ENCODE measurements at places on chromosomes 5 and 9. TPM values are rescaled to one million over a fixed set of nuclear protein-coding genes. Genes with fewer than 3 reads are reported as not detected.

GRCh38 chr5:138344887-138345622, 7.0 kb downstream of the FAM53C start:
- DNase-seq, result no peak

GRCh38 chr5:101678481-101679193, 617.4 kb downstream of the SLCO4C1 start:
- peak; percentile 59 for DNase-seq

GRCh38 chr9:134944351-134944802, 26.7 kb upstream of the FCN1 start:
- DNase-seq, result no peak

DNA sequence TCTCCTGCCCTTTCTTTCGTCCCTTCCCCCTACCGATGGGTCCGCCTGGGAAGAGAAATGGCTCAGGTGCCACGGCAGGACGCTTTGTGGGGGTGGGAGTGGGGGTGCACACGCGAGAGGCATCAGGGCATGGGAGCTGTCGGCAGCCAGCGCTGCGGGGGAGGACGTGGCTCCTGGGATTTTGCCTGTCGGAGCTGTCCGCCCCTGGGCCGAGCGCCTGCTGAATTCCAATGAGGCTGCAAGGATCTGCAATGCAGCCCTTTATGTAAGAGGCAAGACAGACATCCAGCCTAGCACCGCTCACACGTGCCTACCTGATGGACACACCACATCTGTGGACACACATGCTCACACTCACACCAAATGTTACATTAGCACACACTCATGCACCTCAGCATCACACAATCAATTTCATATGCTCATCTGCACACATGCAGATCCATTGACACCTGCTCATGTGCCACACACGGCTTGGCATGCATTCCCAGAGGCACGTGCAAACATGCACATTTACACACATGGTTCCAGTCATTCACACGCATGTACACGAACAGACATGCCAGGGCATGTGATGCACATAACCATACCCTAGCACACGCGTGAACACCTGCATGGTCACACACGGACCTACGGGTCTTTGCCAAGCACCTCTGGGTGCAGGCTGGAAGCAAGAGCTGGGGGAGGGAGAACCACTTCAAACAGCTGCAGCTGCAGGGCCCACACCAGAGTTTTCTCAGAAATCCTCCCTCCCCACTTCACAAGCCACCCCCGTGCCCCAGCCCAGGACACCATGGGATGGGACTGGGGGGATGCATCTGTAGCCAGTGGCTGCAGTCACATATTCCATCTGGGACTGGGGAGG, 1.4 kb downstream of the GRIN1 start:
- DNase-seq, result no peak

DNA sequence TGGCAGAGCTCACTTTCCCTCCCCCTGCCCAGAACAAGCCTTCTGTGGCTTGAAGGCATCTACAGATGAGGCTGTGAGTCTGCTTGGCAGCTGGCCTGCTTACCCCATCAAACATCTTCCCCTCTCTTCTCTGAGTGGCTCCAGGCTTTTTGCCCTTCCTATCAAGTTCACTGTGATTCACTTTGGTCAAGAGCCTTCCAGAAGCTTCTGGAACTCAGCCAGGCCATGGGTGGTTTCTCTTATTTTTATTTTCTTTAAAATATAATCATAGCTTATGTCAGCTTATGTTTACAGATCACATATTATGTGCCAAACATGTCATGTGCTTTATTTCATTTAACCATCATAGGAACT, 267.0 kb downstream of the SEC61B start:
- no peak for DNase-seq

DNA sequence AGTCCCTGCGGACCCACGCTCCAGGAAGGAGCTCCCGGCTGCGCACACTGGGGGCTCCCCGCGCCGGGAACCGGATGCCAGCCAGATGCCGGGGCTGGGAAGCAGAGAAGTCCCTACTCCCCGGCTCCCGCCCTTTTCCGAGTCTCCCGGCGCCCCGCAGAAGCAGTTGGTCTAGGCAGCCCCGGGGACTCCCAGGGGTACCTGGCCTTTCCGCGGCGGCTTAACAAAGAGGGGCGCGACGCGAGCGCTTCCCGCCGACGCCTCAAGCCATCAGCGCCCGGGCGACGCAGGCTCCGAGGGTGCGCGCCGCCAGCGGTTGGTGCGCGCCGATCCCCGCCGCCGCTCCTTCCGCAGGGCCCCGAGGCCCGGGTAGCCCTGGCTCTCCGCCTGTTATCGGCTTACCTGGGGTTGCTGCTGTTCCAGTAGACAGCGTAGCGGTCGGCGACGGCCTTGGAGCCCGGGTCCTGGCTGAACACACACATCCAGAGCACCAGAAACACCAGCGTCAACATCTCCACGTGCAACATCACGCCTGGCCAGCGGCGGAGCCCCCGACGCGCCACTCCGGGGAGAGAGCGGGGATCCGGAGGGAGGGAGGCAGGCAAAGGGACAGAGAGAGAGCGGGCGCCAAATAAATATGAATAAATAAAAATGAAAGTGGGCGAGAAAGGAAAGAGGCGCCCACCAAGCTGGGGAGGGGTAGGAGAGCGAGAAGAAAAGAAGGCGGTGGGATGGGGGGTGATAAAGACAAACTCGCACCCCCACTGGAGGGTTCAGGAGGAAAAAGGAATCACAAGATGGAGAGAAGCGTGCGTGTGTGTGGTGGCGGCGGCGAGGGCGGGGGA, 428 bp downstream of the EFNA5 start:
- DNase-seq, result peak; percentile 26

- DNase-seq, result peak; percentile 45
These were observed 445.7 kb upstream of the TRPC7 start for GRCh38 chr5:136811086-136811485.

GRCh38 chr9:136545692-136545964, 220 bp downstream of the NOTCH1 start:
- no peak for DNase-seq

- DNase-seq, result peak; percentile 41
These were observed 7.3 kb upstream of the TSPAN17 start for GRCh38 chr5:176639981-176640380.

- DNase-seq, result no peak
These were observed 64.9 kb downstream of the SIL1 start for GRCh38 chr5:139133282-139133681.

GRCh38 chr5:124025306-124025845, 513.4 kb downstream of the CSNK1G3 start:
- DNase-seq, result no peak

GRCh38 chr5:38780945-38781344, 64.9 kb upstream of the OSMR start:
- DNase-seq, result peak; percentile 74

DNA sequence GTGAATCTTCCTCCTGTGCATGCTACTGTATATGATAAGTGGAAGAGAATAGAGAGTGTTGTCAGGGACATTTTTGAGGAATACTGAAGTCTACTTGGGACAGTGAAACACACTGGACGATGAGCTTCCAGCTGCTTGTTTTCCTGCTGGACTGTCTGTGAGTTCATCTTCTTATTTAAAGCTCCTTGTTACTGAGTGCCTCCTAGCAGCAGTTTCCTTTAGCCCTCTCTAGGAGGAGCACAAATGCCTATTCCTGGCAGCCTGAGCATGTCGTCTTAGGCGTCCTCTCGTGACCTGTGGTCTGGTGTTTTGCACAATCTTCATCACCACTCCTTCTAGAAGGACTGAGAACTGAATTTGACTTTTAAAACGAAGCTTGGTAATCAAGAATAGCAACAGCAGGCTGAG, 43.8 kb downstream of the ANKRD33B start:
- DNase-seq, result peak; percentile 33

GRCh38 chr9:110575945-110576344, 3.6 kb downstream of the SVEP1 start:
- no peak for DNase-seq

GRCh38 chr9:23822261-23823169, 3.5 kb downstream of the ELAVL2 start:
- no peak for DNase-seq

DNA sequence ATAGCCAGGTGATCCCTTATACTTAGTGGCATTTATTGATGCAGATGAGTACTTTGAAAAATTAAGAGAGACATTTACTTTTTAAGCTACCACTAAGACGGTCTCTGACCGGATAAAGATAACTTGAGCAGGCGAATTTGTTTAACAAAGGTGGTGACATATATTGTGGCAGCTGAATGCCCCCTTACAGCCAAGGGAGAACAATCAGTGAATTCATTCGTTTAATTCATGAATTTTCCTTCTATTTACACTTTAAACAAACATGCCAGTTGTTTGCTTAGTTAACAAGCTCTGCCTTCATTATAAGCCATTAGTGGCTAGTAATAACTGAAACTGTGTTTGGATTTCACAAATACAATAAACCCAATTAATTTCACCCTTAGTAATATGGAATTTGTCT, 187.1 kb downstream of the AOPEP start:
- DNase-seq, result no peak

DNA sequence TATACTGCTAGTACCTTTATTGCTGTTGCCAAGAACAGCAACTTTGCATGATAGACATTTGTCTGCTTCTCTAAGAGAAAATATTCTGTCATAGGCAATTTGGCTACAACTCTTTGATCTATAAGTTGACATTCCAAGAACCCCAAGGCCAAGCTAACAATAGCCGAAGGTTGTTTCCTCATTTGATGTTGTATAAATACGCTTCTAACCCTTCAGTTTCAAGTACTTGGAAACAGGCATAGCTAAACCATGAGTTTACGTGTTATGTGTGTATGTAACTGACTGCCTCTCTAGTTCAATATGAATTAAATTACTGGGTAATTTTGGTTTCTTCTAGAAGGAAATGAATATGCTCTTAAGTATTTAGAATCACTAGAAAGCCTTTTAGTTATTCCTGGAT, 1034.0 kb downstream of the TLE4 start:
- no peak for DNase-seq

DNA sequence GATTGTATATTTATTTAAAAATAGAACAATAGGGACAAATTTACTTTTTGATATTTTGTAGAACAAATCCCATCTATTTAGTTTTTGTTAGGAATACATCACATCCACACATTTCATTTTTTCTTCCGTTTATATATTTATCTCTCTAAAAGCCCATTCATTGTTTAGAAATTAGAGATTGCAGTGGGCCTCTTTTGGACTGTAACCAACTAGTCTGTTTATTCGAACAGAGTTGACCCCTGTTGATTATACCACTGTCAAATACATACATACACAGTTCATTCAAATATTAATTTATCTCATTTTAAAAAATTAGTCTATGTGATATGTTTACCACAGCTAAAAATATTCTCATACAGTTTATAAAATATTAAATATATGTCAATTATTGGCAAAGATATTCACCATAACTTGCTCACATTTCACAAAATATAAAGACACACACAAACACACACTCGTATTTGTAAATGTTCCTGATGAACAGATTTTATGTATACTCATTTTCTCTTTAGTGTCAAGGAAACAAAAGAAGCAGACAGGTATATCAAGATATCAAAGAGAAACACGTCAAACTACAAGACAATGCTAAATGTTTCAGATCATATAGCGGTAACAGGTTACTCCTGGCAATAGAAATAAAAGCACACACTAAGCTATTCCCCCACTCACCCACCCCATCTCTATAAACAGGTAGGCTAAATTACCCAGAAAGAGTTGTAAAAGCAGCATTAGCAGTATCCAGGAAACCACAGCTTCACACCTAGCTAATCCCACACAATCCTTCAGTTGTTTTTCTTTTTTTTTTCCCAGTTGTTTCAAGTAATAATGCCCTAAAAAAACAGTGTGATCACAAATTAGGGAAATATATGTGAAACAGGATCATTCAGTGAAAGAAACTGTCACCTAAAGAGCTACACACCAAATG, 283.9 kb downstream of the ADAMTS6 start:
- no peak for DNase-seq

DNA sequence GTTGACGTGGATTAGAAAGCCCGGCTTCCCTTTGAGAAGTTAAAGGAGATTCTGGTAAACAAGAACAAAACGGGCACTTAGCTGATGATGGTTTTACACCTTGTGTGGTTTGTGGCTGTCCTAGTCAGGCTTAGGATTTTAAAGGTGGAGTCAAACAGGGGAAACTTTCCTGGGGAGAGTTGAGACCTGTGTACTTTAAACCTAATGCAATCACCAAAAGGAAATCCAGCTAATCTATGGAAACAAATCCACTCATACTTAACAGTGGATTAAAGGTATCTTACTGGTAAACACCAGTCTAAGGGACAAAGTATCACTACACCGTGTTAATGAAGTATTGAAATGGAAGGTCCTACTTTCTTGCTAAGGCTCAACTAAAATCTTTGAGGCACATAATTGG, 150.3 kb upstream of the PCA3 start:
- DNase-seq, result no peak

Gene SLCO6A1
- not detected for total RNA-seq

Gene FOXD4L5
- not detected for total RNA-seq

Gene ZNF189
- total RNA-seq, result 23.7 TPM

Gene ATP6V1G1
- total RNA-seq, result 223 TPM

Gene KCNIP1
- 0.36 TPM for total RNA-seq

Gene ANKRD31
- total RNA-seq, result not detected

Gene GRXCR2
- not detected for total RNA-seq

Gene TMEM232
- 0.14 TPM for total RNA-seq

Gene FOCAD
- total RNA-seq, result 32.1 TPM
